Airway epithelial cell (primary cell): ENCODE measurements at places on chromosomes 13 and 19. TPM values are rescaled to one million over a fixed set of nuclear protein-coding genes. Genes with fewer than 3 reads are reported as not detected.

The SPTBN4 gene
- 0.07 and 0.28 TPM in 2 replicates for total RNA-seq

The NLRP12 gene
- total RNA-seq = not detected in 2 replicates

The SPATA13 gene
- total RNA-seq = 2.0 and 4.2 TPM in 2 replicates

The OR7D2 gene
- not detected in 2 replicates for total RNA-seq

The APOC4 gene
- total RNA-seq = not detected in 2 replicates

The MOB3A gene
- total RNA-seq = 40.6 and 53.2 TPM in 2 replicates

The ZNF763 gene
- 0.09 and 0.92 TPM in 2 replicates for total RNA-seq

The GPC6 gene
- 4.1 TPM in 2 replicates for total RNA-seq

The KCNC3 gene
- total RNA-seq = 0.14 TPM in 2 replicates

The C13orf46 gene
- total RNA-seq = not detected in 2 replicates
